ENCODE measurements at places on chromosomes 4 and X. TPM values are rescaled to one million over a fixed set of nuclear protein-coding genes. Genes with fewer than 3 reads are reported as not detected.
A peak's percentile ranks its signal among the peaks of the same experiment; 100 is the strongest.

Gene STS
- 2.3 TPM for total RNA-seq

Gene DCAF12L1
- total RNA-seq: not detected

Gene DMP1
- not detected for total RNA-seq

Gene XKRX
- not detected for total RNA-seq

Gene POF1B
- total RNA-seq: 0.51 TPM

Gene CT45A10
- not detected for total RNA-seq

Gene FREM3
- not detected for total RNA-seq

DNA sequence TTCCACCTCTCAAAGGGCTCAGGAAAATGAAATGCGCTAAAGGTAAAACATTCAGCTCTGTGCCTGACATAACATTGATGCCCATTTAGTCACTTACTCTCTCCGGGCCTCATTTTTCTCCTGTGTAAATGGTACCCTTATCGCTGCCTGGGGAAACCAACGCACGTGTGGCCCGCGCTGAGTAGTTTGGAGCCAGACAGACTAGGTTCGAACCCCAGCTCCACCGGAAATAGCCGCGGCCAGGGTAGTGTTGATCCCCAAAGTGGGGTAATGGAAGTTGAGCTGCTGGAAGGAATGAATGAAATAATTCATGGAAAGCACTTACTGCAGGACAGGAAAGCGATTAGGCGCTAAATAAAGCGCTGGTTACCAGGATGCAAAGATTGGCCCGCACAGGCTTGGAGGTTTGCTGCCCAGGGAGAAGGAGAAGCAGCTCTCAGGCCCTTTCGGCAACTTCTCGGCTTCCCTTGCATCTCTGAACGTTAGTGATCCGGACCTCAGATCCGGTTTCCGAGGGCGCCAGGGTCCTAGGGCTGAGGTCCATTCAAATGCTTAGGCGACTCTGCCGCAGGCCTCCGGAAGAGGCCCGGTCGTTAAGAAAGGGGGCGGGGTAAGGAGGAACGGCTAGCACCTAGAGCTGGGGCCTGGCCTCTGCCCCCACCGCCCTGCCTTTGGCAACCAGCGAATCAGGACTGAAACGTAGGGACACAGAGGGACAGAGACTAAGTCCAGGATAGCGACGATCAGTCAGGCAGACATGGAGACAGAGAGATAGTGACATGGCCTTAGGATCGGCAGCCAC, 13.3 kb downstream of the NKX3-2 start:
- DNase-seq: no peak

GRCh38 chrX:129323115-129323514, 200.2 kb downstream of the SMARCA1 start:
- DNase-seq: no peak

DNA sequence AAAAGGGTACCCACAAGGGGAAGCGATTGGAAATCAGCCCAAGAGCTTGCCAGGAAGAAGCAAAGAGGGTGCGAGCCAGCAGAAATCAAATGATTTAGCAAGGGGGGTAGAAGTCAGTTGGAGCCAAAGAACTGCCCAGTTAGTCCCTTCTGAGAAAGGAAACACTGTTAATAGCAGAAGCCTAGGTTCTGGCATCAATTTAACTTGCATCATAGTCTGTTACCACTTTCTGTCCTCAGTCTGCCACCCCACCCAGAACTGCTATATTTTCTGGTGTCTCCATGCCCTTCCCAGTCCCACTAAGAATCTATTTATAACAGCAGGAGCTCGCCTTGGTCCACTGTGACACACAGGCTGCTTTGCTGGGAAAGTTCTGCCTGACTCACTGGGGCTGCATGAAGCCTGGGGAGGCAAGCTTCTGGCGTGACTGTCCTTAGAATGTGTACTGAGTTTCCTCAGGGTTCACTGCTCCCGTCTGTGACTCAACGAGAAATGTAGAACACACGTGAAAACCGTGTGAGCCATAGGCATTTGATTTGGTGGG, 157.8 kb upstream of the TTC29 start:
- peak; percentile 61 for DNase-seq

GRCh38 chr4:184328022-184328736, 110.5 kb upstream of the ENPP6 start:
- no peak for DNase-seq

DNA sequence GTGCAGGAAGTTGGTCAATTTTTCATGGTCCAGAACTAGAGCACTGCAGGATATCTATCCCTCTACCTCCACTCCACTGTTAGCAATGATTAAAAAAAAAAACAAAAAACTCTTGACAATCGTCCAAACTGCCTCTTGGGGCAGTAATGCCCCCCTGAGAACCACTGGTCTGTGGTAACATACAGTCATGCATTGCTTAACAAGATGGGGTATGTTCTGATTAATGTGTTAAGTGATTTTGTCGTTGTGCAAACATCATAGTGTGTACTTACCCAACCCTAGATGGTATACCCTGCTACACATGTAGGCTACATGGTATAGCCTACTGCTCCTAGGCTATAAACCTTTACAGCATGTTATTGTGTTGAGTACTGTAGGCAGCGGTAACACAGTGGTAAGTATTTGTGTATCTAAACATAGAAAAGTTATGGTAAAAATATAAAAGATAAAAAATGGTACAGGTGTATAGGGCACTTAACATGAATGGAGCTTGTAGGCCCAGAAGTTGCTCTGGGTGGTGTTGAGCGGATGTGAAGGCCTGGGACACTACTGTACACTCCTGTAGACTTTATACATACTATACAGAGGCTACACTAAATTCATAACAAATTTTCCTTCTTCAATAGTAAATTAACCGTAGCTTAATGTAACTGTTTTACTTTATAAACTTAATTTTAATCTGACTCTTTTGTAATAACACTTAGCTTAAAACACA, 34.1 kb downstream of the ART3 start:
- no peak for DNase-seq

DNA sequence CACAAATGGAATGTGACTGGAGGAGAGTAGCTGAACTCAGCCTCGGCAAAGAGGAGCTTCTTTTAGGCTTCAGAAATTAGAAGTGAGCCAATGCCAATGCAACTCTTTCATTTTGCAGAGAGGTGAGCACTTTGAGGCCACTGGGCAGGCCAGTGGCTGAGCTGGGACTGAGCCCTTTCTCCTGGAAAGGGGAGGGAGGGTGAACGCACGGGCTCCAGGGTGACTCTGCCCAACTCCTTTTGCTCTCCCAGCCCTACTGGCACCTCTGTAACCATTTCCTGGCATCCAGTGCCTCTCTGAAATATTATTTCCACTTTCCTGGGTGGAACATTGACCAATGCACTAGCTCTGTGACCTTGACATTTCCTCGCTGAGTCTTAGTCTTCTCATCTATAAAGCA, 88.1 kb downstream of the SLC2A9 start:
- DNase-seq: no peak

DNA sequence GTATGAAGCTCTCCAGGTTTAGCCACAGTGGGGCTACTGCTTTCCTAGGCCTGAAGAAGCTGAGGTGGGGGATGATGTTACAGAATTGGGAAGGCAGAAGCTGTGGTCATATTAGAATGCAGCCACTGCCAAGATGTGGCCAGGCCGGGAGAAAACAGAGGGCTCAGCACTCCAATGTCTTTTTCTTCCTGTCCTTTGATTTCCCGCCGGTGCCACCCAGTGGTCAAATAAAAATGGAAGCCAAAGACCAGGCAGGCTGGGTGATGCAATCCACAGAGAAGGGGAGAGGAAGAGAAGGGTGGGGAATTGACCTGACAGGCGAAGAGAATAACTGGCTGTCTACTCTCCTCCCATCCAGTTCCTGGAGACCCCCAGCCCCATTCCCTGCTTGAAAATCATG, 94.9 kb upstream of the SHISA3 start:
- DNase-seq: no peak

DNA sequence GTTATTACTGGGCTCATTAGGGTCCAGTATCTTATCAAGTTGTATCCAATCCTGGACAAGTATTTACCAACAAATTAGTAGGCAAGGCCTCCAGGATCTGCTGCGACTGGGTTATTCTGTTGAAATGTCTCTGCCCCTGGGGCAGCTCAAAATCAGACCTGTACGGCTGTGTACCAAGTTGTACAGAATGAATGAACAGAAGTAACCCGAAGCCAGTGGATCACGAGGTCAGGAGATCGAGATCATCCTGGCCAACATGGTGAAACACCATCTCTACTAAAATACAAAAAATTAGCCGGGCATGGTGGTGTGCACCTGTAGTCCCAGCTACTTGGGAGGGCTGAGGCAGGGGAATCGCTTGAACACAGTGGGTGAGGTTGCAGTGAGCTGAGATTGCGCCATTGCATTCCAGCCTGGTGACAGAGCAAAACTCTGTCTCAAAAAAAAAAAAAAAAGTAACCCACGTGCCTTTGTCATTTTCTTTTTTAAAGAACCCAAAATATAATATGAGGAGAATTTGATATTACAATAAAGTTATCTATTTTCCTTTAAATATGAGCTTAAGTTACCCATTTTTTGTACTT, 127.3 kb downstream of the CBR4 start:
- DNase-seq: no peak

- no peak for DNase-seq
Measured at GRCh38 chr4:26321373-26322221, 783 bp downstream of the RBPJ start.

DNA sequence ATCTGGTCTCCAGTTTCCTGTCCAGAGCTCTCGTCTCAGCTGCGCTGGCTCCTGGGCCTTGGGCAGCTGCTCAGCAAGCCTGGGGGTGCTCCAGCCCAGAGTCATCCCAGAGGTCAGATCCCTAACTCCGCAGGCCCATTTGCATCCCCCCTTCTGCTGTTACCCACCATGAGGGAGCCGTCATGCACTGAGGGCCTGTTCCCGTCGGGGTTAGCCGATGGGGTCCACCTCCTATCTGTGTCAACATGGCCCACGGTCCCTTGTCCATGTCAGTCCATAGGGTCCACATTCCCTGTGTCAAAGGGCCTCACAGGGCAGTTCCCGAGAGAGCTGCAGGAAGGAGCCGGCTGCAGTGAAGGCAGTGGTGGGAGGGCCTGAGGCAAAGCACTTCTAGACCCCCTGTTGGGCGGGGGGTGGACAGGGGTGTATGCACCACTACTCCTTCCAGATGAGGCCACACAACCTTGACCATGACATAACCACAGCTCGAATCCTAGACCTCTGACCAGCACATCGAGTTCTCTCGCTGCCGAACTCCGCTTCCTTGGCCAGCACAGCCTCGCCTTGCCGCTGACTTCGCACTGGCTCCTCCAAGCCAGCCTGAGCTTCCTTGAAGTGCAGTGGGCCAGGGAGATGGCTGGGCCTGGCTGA, 24.9 kb downstream of the WDR1 start:
- DNase-seq: no peak

DNA sequence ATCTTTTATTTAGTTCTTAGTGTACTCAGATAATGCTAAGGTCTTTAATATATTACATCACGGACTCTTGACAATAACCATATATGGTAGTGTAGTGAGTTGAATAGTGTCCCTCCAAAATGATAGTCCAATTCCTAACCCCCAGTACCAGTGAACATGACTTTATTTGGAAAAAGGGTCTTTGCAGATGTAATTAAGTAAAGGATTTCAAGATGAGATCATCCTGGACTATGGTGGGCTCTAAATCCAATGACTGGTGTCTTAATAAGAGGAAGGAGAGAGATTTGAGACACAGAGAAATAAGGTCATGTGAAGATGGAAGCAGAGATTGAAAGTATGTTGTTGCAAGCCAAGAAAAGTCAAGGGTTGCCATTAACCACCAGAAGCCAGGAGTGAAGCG, 236.5 kb upstream of the DIPK2B start:
- no peak for DNase-seq

DNA sequence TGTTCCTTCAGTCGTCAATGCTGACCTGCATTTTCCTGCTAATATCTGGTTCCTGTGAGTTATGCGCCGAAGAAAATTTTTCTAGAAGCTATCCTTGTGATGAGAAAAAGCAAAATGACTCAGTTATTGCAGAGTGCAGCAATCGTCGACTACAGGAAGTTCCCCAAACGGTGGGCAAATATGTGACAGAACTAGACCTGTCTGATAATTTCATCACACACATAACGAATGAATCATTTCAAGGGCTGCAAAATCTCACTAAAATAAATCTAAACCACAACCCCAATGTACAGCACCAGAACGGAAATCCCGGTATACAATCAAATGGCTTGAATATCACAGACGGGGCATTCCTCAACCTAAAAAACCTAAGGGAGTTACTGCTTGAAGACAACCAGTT, 12.6 kb downstream of the TLR8 start:
- DNase-seq: no peak

DNA sequence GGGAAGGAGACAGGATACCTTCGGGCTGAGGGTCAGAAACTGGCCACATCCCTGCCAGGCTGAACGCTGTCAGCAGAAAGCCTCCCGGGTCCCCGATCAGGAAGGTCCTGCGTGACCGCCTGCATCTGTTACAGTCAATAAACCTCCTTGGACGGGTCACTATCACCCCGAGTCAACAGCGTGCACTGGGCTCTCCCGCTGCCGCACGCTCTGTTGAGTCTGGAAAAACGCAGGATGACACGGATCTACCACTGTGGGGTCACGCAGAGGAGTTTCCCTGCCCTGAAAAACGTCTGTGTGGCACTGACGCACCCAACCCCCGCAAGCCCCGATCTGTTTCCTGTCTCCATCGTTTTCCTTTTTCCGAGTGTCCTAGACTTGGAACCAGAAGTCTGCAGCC, 12.1 kb downstream of the PPP2R3B start:
- no peak for DNase-seq

Data from gastrocnemius medialis (tissue), 4 donors.